ENCODE measurements at places on chromosomes 16 and 17.

- DNase-seq: no peak
These were observed 12.4 kb upstream of the TAC4 start for GRCh38 chr17:49859991-49860953.

- peak; percentile 55 for DNase-seq
These were observed 136.6 kb upstream of the RPH3AL start for GRCh38 chr17:488993-489757.

- DNase-seq: no peak
These were observed 374.3 kb upstream of the GOT2 start for GRCh38 chr16:59108374-59108773.

- no peak for DNase-seq
These were observed 63.1 kb downstream of the SEC14L1 start for GRCh38 chr17:77203846-77204245.

- no peak for DNase-seq
These were observed 11.2 kb downstream of the PIK3R5 start for GRCh38 chr17:8954339-8954738.

DNA sequence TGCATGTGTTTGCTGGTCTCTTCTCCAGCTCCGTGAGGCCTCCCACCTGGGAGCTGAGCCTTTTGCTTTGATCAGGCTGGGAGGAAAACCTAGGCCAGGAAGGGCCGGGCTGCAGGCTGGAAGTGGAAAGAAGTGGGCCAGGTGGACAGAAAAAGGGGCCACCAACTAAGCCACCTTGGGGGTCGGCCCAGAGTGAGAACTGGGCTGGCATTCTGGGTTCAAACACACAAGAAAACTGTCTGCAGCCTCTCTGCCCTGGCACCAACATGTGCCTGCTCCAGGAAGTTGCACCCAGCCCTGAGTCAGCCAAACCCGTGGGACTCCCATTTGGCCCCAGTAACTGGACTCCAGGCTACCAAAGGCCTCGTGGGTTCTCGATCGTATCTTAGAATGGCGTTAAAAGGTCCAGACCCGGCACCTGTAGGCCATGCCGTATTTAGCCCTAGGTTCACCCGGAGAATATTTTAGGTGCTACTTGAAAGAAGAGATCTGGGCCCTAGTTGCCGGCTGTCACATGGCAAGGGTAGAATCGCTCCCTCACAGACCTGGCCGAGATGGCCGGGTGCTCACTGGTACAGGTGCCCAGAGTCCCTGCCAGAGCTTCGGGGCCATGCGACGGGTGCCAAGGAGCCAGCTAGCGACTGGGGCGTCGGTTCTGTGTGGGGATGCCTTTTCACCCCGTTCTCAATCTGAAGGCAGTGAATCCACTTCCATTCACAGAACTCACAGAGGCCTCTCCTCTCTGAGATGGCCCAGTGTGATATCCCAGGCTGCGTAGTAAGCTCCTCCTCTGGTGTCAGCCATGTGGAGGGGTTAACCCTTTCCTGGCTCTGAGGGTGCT is 236.6 kb downstream of the MRTFB start:
- DNase-seq: no peak

- DNase-seq: peak; percentile 73
These were observed 50.2 kb upstream of the SLC12A3 start for GRCh38 chr16:56814537-56815432.

GRCh38 chr17:17175340-17175739 is 30.8 kb downstream of the PLD6 start:
- no peak for DNase-seq

GRCh38 chr17:45428050-45428617 is 4.5 kb downstream of the ARHGAP27 start:
- peak; percentile 86 for DNase-seq

GRCh38 chr17:29562615-29563014 is 4.2 kb downstream of the ABHD15 start:
- no peak for DNase-seq

- peak; percentile 74 for DNase-seq
These were observed 76.7 kb downstream of the HLF start for GRCh38 chr17:55341432-55341831.

DNA sequence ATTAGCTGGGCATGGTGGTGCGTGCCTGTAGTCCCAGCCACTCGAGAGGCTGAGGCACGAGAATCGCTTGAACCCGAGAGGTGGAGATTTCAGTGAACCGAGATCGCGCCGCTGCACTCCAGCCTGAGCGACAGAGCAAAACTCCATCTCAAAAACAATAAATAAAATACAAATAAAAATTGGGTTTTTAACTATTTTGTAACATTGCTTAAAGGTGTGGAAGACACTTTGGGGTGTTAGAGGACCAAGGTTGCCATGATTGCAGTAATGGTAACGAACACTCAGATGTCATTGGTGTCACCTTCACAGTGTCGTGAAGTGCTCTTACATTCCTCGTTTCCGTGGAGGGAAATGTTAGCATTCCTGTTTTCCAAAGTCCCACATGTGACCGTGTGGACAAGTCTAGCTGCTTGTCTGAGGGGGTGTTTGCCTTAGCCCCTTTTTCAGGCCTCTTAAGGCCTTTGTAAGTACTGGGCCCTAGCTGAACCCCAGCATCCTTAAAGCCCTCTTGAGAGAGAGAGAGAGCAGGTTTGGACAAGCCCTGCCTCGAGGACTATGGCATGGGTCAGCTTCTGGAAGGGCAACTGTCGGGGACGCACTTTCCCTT is 8.6 kb downstream of the C16orf96 start:
- DNase-seq: no peak

DNA sequence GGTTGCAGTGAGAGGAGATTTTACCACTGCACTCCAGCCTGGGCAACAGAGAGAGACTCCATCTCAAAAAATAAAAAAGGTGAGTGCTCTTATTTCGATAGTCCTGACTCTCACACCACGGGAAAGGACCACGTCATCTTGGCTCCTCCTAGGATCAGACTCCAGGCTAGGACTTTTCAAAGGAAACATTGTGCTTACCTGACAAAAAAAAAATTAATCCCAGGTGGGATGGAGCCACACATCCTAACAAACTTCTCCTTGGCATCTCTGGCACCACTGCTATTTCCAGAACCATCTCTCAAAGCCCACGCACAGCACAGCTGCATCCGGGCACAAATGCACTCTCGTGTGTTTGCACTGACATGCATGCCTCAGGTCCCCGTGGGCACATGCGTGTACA is 262.4 kb downstream of the ENGASE start:
- DNase-seq: no peak

DNA sequence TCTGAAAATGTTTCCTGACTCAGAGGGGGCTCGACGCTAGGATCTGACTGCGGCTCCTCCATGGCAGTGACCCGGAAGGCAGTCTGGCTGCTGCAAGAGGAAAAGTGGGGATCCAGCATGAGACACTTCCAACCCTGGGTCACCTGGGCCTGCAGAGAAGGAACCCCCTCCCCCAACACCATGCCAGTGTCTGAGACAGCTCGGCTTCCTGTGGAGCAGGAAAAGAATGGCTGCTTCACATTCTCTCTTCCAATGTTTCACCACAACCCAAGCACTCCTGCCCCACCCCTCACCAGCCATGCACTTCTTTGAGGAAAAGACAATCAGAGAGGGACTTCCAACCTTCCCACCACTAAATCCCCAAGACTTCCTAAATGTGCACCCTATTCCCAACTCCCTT is 10.8 kb downstream of the TP53 start:
- DNase-seq: peak; percentile 37

DNA sequence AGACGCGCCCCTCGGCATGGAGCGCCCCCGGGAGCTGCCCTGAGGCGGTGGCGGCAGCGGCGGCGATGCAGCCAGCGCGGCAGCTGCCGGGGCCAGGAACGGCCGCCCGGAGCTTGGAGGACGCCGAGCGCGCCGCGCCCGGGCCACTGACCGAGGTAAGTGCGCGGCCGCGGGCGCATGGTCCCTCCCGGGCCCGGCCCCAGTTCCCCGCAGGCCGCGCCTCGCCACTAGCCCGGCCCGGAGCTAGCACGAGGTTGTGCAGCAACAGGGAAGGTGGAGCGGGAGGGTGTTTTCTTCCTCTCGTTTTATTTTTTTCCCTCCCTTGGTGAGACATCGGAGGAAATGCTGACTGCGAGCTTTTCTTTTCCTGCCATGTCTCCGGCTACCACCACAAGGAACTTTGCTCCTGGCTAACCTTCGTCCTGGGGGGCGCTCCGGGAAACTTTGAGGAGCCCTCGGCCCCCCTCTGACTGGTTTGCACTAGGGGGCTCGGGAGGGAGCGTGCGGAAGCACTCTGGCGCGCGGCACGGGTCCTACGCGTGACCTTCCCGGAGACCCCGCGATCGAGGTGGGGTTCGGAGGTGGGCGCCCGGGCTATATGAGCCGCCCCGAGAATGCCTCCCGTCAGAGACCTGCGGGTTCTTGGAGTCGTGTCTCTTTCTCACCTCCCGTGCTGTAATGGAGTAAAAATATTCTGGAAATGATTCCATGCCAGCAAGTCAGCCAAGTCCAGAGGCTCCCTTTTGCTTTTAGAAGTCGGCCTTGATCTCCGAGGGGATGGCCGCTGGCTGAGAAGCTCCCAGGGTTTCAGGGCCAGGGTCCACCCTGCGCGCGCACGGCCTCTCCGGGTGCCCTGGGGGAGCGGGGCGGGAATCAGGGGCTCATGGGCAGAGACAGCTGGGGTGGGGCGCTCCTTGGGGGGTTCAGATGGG is 868 bp downstream of the KCNJ12 start:
- DNase-seq: peak; percentile 65

- DNase-seq: no peak
These were observed 237.0 kb downstream of the CA10 start for GRCh38 chr17:51921500-51921899.

- DNase-seq: no peak
These were observed 8.7 kb downstream of the FZD2 start for GRCh38 chr17:44565866-44566443.

- DNase-seq: peak; percentile 93
These were observed at the start of gene EPOP for GRCh38 chr17:38674749-38675615. TSS of gene EPOP (minus strand) at chr17:38674957. CDS start at chr17:38674495, 462 bp downstream.

GRCh38 chr16:31413943-31414342 is 14.2 kb downstream of the COX6A2 start:
- DNase-seq: no peak

DNA sequence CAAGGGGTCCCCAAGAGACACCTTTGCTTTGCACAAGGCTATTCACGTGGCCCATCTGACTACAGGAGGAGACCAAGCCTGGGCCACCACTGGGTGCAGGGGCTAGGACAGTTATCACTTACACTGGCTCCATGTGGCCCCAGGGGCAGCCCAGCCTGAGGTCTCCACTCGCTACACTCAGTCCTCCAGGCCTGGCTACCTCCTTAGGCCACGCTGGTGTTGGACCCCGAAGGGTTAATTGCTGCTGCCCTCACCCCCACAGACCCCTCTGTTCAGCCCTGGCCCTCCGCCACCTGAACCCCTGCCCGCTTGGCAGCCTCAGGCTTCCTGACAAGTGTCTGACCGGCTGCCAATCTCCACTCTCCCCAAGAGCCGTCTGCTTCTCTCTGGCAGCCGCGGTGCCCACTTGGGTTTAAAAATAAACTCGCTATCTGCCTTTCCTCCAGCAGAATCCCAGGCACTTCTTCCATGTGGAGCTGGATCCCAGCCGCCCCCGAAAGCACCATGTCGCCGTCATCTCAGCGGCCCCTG is 27.8 kb downstream of the ADAM11 start:
- no peak for DNase-seq

DNA sequence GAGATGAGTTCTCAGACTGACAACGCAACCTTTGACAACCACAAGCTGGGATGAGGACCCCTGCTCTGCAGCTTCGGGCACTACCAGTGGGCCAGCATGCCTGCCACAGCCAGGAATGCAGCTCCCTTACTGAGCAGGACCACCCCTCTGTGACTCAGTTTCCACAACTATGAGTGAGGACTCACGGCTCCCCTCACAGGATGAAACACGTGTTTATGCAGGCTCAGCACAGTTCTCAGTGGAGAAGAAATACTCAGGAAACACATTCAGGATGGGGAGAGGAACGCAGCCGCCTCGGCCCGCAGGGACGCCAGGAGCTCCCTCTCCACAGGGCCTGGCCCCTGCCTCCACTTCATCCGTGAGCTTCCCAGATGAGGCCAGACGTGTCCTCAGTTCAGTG is 14.1 kb downstream of the DNASE1 start:
- DNase-seq: no peak

- peak; percentile 41 for DNase-seq
These were observed 38.9 kb downstream of the KANSL1 start for GRCh38 chr17:46154151-46154816.

DNA sequence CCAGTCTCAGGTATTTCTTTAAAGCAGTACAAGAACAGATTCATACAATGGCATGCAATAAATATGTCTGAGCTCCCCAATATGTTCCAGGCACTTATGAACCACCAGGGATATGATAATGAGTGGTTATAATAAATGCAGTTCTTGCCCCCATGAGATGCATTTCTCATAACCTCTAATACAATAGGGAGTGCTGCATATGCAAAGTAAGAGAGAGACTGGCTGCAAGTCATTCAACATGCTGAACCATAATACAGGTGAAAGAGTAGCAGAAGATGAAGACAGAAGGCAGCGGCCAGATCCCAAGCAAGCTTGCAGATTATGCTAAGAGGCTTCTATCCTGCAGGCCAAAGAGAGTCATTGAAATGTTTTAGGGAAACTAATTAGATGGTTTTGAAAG is 96.7 kb downstream of the CHD9NB start:
- DNase-seq: no peak

GRCh38 chr16:82040296-82040695 is 5.2 kb downstream of the HSD17B2 start:
- DNase-seq: no peak

GRCh38 chr17:35775583-35775982 is 14.9 kb downstream of the C17orf50 start:
- DNase-seq: peak; percentile 15

DNA sequence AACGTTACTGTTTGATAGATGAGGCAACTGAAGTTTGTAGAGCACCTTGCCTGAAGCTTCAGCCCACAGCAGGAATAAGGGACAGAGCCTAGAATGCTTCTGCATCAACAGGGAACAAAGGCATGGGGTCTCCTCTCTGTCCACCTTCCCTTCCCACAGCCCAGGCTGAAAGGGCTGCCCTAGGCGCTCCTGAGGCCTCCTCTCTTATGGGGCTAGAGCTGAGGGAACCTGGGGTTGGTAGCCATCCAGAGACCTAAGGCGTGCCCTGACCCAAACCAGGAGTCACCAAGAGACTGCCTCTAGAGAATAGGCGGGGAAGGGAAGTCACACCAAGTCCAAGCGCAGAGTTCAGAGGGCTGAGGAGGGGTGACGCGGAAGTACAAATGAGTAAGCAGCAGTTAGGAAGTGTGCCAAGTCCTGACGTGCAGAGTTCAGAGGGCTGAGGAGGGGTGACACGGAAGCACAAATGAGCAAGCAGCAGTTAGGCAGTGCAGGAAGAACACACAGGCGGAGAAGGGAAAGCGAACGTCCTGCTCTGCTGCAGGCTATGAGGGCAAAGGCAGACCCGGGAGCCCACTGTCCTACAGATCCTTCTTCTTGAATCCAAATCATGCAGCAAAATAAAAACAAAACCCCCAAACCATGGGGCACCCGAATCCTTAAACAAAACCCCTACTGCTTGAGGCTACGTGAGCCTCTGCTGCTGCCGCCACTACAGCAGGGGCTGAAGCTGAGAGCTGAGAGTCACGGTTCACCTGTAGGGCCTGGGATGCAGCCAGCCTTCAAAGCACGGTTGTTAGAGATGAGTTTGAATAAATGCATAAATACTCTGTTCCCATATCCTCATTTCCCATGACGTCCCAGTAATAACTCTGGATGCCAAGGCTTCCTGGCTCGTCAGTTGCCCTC is 2.7 kb upstream of the SPG7 start:
- peak; percentile 71 for DNase-seq
